ENCODE measurements at places on chromosomes 1 and 21. TPM values are rescaled to one million over a fixed set of nuclear protein-coding genes. Genes with fewer than 3 reads are reported as not detected.

NBPF14 gene
- 40.0 TPM for total RNA-seq

STIL gene
- total RNA-seq: 1.7 TPM

LYPLAL1 gene
- total RNA-seq: 25.6 TPM

PROK1 gene
- 0.14 TPM for total RNA-seq

PDE9A gene
- 6.0 TPM for total RNA-seq

GPR25 gene
- not detected for total RNA-seq

AK4 gene
- total RNA-seq: 16.8 TPM

ADORA1 gene
- total RNA-seq: 16.5 TPM

TMPRSS3 gene
- total RNA-seq: not detected

MYCBP gene
- 4.2 TPM for total RNA-seq

LCE3D gene
- not detected for total RNA-seq

SPRR2E gene
- total RNA-seq: not detected

ADAMTSL4 gene
- total RNA-seq: 3.6 TPM

UTS2 gene
- total RNA-seq: not detected

BTG2 gene
- 8.0 TPM for total RNA-seq

S100A3 gene
- total RNA-seq: 10.4 TPM

RGS8 gene
- not detected for total RNA-seq

TP73 gene
- not detected for total RNA-seq

PRAMEF8 gene
- not detected for total RNA-seq

BACE2 gene
- 21.8 TPM for total RNA-seq

PDC gene
- total RNA-seq: 0.28 TPM

NT5C1A gene
- not detected for total RNA-seq

CSRP1 gene
- total RNA-seq: 163 TPM

PADI2 gene
- not detected for total RNA-seq
